H4 (cell line): ENCODE measurements at places on chromosomes 1 and 21. TPM values are rescaled to one million over a fixed set of nuclear protein-coding genes. Genes with fewer than 3 reads are reported as not detected.
A peak's percentile ranks its signal among the peaks of the same experiment; 100 is the strongest.

The CLCA4 gene
- not detected in 2 replicates for total RNA-seq

- DNase-seq = no peak
Measured at GRCh38 chr1:153360592-153361479, 3.2 kb downstream of the S100A9 start.

The HSD11B1 gene
- 0.08 TPM in 1 of 2 replicates, not detected in the other for total RNA-seq

DNA sequence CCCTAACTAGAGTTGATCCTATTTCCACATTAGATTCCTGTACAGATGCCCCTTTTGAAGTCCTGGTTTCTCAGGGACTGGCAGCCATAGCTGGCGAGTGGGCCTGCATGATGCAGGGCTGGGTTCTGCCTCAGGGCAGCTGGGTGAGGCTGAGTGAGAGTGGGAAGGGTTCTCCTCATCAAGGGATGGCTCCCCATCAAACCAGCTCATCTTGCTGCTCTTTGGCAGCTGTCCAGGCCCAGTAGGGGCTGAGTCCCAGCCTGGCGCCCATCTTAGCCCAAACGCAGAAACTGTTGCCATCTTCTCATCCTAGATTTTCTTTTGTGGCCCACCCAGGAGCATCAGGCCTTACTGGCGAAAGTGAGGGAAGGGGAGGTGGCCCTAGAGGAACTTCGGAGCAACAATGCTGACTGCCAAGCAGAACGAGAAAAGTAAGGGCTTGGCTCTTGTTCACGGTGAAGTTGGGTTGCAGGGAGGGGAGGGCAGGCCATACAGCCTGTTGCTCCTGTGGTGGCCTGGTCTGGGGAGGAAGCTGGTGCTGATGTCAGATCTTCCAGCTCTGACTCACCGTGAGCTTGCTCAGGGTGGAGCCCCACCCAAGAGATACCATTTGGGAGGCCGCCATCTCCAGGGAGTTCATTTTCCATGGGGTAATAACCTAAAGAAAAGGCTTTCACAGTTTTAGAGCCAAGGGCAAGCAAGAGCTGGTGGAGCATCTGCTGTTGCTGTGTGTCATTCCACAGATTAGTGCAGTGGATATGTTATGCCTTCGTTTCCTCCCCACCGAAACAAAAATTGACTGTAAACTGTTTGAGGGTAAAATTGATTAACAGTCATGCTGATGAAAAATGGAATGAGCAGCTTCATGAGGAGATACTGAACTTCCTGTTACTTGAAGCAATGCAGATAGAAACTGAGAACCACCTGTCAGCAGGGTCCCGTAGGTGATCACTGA is 34.7 kb downstream of the TUFT1 start:
- DNase-seq = peak; percentile 63

DNA sequence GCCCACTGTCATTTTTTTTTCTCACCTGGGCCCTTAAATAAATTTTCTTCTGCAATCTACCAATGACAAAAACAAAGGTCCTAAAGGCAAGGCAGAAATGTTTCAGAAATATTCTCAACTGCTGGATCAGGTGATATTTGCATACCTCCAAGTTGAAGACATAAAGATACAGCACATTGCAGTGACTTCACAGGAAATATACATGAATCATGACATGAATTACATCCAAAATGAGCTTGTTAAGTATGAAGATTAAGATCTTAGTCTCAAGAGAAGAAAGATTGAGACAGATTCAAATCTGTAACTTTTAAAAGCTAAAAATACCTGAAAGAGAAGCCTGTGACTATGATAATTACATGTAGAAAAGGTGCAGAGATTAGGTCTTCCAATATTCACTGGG is 207.8 kb downstream of the SIPA1L2 start:
- no peak for DNase-seq

DNA sequence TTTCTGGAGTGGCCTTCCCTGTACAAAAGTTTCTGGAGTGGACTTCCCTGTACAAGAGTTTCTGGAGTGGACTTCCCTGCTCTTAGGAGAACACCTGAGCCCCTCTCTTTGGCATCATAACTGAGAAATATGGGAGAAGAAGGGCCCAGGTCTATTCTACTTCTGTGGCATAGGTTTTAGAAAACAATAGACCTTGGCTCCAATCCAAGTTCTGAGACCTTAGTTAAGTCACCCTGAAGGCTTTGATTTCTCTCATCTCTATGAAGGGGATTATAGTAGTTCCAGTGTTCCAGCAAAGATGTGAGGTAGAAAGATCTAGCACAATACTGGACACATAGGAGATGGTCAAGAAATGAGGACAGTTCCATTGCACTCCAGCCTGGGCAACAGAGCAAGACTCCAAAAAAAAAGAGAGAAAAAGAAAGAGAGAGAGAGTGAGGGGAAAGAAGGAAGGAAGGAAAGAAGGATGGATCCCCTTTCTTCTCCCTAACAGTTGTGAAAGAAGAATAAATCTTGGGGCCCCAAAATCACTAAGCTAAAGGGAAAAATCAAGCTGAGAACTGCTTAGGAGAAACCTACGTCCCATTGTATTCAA is 13.3 kb upstream of the EIF4G3 start:
- no peak for DNase-seq

DNA sequence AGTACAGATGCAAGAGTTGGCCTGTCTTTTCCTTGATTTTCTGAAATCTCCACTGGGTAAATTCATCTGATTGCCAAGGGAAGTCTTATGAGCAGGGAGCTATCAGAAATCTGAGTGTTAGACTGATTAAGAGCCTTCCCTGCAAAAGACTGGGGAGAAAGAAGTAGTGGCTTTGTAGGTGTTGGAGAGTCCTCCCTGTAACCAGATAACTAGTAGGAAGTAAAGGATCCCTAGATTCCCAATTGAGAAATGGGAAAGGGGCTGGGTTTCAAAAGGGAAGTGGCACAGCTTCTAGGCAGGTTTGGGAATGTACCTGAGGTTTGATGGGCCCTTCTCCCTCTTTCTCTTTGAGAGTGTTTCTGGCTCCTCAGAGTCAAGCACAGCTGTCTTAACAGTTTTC is 2.1 kb downstream of the TLCD4 start:
- DNase-seq = no peak

DNA sequence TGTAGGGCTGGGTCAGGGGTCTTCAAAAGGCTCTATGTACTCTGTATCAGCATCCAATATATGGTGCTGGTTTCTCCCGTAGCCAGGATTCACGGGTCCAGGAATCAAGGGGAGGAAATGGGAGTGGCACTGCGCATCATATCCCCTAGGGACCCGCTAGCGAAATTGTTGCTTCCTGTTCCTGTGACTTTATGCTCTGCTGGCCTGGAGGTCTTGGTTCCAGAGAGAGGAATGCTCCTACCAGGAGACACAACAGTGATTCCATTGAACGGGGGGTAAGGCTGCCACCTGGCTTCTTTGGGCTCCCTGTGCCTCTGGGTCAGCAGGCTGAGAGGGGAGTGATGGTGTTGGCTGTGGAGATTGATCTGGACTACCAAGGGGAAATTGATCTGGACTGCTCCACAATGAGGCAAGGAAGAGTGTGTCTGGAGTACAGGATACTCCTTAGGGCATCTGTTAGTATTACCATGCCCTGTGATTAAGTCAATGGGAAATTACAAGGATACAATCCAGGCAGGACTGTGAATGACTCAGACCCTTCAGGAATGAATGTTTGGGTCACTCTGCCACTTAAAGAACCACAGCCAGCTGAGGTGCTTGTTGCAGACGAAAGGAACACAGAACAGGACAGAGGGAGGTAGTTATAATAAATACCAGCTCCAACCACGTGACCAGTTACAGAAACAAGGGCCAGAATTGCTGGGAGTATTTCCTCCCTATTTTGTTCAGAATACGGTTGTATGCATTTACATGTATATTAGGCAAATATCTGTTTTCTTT is 10.2 kb downstream of the SPSB1 start:
- peak; percentile 98 for DNase-seq

The CRYAA gene
- not detected in 2 replicates for total RNA-seq

DNA sequence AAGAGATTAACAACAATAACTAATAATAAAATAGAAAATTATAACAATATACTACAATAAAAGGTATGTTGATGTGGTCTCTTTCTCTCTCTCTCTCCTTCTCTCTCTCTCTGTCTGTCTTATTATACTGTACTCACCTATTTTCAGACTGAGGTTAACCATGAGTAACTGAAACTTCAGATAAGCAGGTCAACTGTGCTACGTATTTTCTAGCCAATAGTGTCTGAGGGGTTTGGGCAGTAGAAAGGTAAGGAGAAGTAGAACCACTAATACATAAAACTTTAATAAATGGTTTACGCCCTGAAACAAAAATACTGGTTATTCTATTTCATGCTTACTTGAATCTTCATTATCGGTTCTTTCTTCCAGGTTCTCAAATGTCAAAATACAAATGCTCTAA is 71.0 kb upstream of the LRRC53 start:
- no peak for DNase-seq

GRCh38 chr1:207519505-207520399 is 23.8 kb downstream of the CR1 start:
- DNase-seq = no peak

The ASTN1 gene
- total RNA-seq = 0.43 and 0.85 TPM in 2 replicates

The ICOSLG gene
- 0.33 and 0.80 TPM in 2 replicates for total RNA-seq

DNA sequence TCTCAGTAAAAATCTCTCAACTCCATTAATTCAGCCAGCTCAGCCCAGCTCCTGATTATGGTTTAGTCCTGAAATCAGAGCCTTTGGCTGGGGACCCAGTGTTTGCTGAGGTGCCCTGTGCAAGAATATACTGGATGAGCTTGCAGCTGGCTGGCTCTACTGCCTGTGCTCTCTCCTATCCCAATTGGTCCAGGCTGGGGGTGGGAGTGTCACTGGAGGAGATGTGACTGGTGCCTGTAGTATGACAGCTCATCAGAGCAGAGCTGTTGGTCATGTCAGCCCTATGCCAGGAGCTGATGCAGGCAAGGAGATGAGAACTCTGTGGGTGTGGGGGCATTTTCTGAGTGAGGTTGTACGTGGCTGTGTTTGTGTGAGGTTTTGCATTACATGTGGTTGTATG is 87.0 kb downstream of the TNR start:
- no peak for DNase-seq

The DPYD gene
- total RNA-seq = 14.8 and 18.2 TPM in 2 replicates

DNA sequence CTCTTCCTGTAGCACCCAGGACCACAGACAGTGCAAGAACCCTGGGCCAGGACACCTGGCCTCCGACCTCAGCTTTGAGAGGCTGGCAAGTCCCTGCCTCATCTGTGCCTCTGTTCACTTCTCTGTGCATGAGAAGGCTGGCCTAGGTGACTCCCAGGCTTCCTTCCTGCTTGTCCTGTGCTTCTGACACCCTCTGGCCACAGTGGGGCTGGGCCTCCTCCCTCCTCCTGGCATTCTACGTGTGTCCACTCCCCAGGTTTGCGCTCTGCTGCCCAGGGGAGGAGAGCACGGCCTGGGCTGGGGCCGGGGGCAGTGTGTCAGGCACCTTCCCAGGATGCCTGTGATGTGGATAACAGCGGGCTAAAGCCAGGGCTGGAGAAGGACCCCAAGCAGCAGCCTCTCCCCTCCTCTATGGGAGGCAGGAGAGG is 30.3 kb upstream of the PKP1 start:
- no peak for DNase-seq

The TENT5C gene
- 0.76 and 1.1 TPM in 2 replicates for total RNA-seq

The FAM43B gene
- 0.04 TPM in 1 of 2 replicates, not detected in the other for total RNA-seq

DNA sequence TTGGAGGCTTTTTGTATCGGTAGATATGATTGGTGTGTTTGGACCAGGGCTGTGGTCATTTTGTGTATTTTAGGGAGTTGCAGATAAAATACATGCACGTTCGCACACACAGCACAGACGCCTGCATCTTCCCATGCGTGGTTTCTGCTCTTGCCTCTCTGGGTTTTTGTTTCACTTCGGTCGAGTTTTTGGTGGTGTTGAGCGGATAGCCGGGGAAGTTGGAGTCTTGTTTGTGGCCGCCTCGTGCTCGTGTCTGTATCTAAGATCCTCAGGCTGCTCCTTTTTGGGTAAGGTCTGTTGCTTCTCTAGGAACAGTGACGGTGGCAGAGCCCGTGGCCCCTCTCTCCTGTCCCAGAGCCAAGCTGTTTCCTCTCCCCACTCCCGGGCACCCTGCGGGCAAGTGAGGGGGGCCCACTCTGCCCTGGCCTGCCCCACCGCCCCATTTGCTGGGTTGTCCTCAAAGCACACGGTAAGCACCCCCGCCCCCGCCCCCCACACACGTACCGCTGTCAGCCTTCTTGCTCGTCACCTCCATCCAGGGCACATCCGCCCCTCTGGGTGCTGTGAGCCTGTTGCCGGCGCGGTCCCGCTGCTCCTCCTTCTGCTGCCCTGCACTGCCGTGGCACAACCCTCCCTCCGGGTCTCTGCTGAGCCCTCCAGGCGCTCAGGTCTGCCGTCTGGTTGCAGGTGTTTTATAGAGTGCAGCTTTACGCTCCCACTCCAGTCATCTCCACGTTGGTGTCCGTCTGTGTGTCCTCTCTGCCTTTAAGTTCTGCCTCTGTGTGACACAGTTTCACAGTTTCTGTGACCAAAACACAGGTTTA is 51.9 kb downstream of the AGPAT3 start:
- no peak for DNase-seq

The OR2L8 gene
- total RNA-seq = not detected in 2 replicates

DNA sequence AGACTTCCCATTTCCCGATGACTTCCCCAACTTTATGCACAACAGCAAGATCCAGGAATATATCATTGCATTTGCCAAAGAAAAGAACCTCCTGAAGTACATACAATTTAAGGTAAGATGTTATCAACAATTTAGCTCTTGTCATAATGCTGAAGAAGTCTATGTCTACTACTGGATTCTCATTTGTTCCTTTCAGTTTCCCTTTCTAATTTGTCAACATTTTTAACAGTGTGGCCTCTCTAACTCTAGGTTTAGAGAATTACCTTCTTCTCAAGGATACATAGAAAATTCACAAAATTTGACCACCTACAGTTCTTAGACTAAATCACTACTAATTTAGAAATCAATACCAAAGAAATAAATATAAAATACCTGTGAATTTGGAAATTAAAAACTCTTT is 13.2 kb downstream of the FMO3 start:
- DNase-seq = no peak

- peak; percentile 54 for DNase-seq
Measured at GRCh38 chr21:17461014-17461413, 51.8 kb upstream of the CXADR start.

The SHE gene
- not detected in 2 replicates for total RNA-seq

The JAM2 gene
- total RNA-seq = 0.70 and 3.1 TPM in 2 replicates

GRCh38 chr21:38350684-38351083 is 93.9 kb downstream of the KCNJ15 start:
- no peak for DNase-seq

DNA sequence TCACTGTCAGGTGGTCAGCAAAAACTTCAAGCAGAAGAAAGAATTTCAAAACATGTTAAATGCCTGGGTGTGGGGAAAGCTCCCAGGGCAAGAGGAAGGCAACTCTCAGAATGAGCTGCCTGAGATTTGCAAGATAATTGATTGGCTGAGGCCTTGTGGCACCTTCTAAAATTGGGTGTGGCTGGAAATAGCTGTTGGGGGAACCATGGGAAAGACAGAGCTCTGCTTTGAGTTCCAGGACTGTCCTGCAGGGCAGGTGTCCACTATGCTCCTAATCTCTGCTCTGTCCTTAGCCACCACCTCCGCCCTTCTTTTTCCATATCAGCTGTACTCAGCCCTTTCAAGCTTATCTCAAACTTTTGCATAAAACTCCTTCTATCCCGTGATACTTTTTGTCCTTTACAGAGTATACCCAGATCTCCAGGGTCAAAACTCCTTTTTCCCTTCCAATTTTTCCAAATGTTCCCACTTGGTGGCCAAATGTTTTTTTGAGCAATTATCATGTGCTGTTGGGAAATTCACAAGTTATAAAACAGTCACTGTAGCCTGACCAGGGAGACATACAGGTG is 23.8 kb upstream of the PPP2R5A start:
- DNase-seq = no peak

The CADM3 gene
- total RNA-seq = 6.4 and 10.1 TPM in 2 replicates

The HPCAL4 gene
- total RNA-seq = 0.46 and 0.74 TPM in 2 replicates

The KRTAP19-3 gene
- total RNA-seq = not detected in 2 replicates
